ENCODE measurements at places on chromosomes 3 and 15. TPM values are rescaled to one million over a fixed set of nuclear protein-coding genes. Genes with fewer than 3 reads are reported as not detected.

ANKRD34C gene
- not detected for total RNA-seq

GRCh38 chr3:188861842-188862744 lies 309.7 kb upstream of the TPRG1 start:
- DNase-seq = no peak

- DNase-seq = no peak
Measured at GRCh38 chr15:71050461-71050860, 64.8 kb upstream of the THSD4 start.

FBXL22 gene
- 0.80 TPM for total RNA-seq

DNA sequence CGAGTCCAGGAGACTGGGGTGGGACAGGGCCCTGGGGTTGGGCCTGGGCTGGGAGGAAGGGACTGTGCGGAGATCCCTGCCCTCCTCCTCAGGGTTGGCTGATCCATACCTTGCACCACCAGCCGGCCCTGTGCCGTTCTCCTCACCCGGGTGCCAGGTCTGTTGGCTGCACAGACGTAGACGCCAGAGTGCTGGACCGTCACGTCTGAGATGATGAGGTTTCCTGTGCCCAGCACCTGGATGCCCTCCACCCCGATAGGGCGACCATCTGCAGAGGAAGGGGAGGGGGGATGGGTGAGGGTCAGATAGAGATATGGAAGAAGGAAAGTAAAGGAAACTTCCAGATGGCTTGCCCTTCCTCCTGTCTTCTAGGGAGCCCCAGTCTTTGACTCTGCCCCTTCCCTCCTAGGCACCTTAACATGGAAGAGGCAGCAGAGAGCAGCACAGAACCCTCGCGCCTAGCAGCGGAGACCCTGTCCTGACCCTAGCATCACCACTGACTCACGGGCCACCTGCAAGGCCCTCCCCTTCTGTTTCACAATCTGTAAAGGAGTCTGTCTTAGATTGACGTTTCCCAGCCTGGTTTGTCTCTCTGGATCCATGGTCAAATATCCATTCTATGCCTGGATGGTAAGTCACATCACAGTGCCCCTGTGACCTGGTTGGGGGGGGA lies 28.8 kb downstream of the RNU5B-1 start:
- no peak for DNase-seq

DNA sequence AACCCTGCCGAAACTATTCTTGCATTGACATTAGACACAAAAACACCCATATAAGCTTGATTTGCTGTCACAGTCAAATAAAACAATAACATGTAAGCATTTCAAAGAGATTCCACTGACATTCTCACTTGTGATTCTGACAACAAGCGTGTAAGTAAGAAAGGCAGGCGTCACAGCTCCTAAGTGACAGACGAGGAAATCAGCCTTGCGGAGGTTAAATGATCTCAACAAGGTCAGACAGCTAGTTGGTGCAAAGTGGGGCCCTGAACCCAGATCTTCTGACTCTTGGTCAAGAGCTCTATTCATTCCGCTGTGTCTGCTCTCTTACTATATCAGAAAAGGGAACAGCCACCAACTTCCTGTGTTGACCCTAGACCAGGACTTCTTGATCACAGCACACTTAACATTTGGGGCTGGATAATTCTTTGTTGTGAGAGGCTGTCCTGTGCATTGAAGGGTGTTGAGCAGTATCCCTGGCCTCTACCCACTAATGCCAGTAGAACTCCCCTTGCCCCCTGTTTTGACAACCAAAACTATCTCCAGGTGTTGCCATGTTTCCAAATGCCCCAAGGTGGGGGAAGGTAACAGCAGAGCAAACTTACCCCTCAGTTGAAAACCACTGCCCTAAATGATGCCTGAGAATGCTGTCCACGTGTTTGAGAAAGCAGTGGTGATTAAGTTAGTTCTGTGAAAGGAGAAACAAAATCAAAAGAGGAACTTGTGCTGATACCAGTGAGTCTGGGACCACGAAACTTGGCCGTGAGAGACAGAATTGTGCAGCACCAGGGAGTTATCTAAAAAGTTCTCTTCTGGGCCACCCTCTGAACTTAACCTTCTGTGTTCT lies 86.1 kb downstream of the LIPC start:
- DNase-seq = peak; percentile 6

RHOV gene
- not detected for total RNA-seq

ZNF860 gene
- total RNA-seq = 1.7 TPM

Data from activated naive CD4-positive, alpha-beta T cell treated with anti-CD3 and anti-CD28 coated beads, Interleukin-2, amount 50 U/mL, for 72 hours (primary cell).